ENCODE measurements at places on chromosomes 12 and 14. TPM values are rescaled to one million over a fixed set of nuclear protein-coding genes. Genes with fewer than 3 reads are reported as not detected.
A peak's percentile ranks its signal among the peaks of the same experiment; 100 is the strongest.

DNA sequence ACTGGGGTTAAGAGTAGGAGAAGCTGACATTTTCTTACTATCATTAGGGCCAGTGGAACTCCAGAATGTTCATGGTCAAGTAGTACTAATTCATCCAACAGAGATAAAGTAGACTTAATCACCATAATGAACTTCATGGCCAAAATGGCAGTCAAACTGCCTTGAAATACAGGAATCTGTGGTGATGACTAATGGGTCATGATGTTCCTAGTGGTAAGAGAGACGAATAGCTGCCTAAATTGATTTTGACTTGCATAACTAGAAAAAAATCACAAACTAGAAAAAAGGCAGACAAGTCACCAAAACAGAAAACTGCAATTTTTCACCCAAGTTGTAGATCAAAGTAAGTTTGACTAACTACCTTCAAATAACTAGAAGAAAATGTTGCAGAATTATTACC is 138.5 kb downstream of the MGAT4C start:
- no peak overlapping the region for H3K4me3 ChIP-seq
- no peaks in the 10 kb centered on the region for H3K4me1 ChIP-seq
- H3K27ac ChIP-seq: no peak overlapping the region
- no peaks in the 10 kb centered on the region for H3K27me3 ChIP-seq

DNA sequence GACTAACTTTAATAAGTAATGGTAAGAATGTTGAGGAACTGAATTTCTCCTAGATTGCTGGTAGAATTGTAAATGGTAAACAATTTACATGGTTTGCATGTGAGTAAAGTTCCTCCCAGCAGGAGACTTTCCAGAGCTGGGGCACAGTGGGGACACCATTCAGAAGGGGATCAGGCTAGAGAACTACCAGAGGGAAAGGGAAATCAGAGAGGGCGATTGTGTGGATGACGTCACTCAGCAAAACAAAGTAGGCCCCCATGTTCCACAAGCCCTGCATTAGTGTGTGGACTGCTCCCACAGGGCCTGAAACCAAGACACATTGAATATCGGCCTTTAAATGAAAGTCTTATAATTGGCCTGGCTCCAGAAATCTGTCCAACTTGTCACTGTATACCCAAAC is 9.5 kb downstream of the RNASE11 start:
- no peak overlapping the region for H3K4me3 ChIP-seq
- no peak for DNase-seq
- no peaks in the 10 kb centered on the region for H3K4me1 ChIP-seq
- no peaks in the 10 kb centered on the region for H3K27me3 ChIP-seq

The MANSC4 gene
- total RNA-seq: not detected

DNA sequence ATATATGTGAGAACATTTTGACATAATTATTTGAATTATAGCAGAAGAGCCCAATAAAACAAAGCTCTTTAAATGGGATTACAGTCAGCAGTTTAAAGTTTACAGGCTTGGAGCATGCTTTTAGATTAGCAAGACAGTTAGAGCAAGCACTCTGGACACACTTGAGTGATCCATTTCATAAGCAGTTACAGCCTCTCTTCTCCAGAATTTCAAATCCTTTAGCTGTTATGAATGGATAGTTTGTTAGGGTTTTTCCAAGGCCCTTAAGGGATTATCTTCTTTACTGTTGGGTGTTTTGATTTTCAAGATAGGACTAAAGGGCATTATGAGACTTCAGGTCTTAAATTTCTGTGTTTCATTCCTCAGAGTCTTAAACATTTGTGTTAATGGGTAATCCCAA is 36.3 kb downstream of the BEST3 start:
- no peaks in the 10 kb centered on the region for H3K4me1 ChIP-seq
- H3K4me3 ChIP-seq: no peak overlapping the region
- no peak for DNase-seq
- H3K36me3 ChIP-seq: no peaks in the 10 kb centered on the region
- H3K27me3 ChIP-seq: no peaks in the 10 kb centered on the region

GRCh38 chr14:23300687-23301223 is 1.9 kb downstream of the PPP1R3E start:
- H3K36me3 ChIP-seq: peaks cover 5% of the 10 kb centered on the region
- DNase-seq: no peak
- peak overlapping the region; percentile 67 for H3K4me3 ChIP-seq
- no peaks in the 10 kb centered on the region for H3K27me3 ChIP-seq
- peaks cover 17% of the 10 kb centered on the region for H3K4me1 ChIP-seq

DNA sequence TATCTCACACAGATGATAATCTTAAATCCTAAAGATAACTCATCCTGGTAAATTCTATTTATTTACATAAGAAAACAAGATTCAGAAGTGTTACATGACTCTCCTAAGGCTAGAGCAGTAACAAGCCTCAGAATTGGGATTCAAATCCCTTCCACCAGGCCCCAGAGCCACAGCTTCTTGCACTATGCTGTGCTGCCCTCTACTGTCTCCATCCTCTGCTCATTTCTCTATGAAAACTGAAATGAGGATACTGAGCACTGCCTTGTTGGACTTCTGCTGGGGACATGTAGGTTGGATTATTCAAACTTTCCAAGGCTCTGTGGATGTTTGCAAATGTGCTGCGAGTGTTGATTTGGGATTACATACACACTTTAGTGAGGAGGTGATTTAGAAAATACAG is 23.5 kb upstream of the C12orf50 start:
- no peaks in the 10 kb centered on the region for H3K27me3 ChIP-seq
- no peaks in the 10 kb centered on the region for H3K4me1 ChIP-seq
- peaks cover 30% of the 10 kb centered on the region for H3K36me3 ChIP-seq
- no peak for DNase-seq
- no peak overlapping the region for H3K4me3 ChIP-seq
